ENCODE measurements at places on chromosomes 4 and X.
A peak's percentile ranks its signal among the peaks of the same experiment; 100 is the strongest.

GRCh38 chr4:16448241-16448840, 222.1 kb upstream of the TAPT1 start:
- no peak for DNase-seq

GRCh38 chrX:101057093-101057714, 5.3 kb upstream of the TRMT2B start:
- no peak for DNase-seq

DNA sequence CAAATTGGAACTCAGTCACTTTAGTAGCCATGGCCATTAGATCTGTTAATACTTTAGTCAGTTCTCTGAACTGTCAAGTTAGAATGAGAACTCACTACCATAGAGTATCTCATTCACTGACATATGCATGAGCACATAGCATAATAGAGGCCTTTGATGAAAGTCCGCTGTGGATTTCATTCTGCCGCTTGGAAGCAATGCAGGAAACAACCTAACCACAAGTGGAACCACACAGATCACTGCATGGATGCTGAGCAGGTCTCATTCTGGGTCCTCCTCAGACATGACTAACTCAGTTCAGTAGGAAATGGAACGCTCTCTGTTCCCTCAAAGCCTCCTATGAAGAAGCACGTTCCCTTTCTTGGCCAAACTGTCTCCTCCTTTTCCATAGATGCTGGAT, 1624.8 kb upstream of the TENM3 start:
- DNase-seq, result no peak

GRCh38 chr4:186148336-186148975, 42.9 kb upstream of the CYP4V2 start:
- no peak for DNase-seq

DNA sequence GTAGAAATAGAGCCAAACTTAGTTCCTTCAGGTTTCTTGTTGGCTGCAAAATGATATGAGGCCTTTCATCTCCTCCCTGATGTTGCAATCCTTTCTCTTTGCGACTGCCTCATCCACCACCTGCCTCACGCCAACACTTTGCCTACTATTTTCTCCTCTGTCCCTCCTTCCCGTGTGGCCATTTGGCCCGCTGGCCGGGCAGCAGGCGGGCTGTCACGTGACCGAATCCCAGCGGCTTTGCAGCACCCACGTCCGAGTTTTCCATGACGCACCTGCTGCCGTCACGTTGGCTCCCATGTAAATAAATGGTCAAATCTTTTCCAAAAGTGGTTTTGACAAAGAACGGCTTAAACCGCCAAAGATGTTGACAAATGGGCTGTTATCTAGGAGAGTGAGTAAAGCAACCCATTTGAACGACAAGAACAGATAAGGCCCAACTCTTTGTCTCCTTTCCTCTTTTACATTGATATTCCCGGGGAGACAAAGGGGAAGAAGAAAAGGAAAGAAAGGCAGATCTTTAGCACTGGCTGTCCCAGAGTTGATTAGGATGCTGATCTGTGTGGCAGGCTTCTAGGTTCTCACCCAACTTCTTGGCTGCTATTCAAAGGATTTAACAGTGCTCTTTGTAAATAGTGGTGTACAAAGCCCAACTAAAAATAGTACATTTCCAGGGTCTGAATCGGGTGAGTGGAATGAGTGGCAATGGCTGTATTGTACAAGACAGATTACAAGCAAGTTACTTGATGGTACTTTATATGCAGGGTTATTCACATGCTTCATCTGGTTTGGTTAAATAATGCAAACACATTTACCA, 174.2 kb upstream of the JADE1 start:
- DNase-seq, result no peak

DNA sequence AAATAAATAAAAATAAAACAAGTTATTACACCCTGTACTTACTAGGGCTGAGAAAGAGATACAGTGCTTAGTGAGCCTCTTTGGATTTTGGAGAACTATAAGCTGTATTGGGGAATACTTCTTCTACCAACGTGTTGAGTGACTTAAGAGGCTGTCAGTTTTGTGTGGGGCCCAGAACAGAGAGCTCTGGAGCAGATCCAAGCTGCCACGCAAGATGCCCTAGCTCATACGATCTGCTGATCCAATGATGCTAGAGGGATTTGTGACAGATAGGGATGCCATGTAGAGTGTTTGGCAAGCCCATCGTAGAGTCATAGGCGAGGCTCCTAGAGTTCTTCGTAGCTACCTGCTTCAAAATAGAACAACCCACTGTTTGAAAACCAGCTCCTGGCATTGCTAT, 60.3 kb upstream of the KLF3 start:
- no peak for DNase-seq

DNA sequence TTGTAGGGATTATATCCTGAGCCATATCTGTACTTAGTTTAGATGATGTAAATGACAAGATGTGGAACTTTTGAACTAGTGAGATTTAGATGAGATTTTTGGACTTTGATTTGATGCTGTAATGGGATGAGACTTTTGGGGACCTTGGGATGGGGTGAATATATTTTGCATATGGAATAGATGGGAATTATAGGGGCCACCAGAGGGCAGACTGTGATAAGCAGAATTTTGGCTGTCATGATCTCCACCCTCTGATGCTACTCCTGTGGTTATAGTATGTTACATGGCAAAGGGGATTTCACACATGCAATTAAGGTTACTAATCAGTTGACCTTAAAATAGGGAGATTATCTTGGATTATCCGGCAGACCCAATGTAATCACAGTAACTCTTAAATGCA, 214.0 kb upstream of the NHS start:
- DNase-seq, result no peak

- no peak for DNase-seq
Observed at GRCh38 chrX:43644124-43644701, 11.9 kb upstream of the MAOA start.

- no peak for DNase-seq
Observed at GRCh38 chr4:151888367-151888866, 127.6 kb upstream of the GATB start.

DNA sequence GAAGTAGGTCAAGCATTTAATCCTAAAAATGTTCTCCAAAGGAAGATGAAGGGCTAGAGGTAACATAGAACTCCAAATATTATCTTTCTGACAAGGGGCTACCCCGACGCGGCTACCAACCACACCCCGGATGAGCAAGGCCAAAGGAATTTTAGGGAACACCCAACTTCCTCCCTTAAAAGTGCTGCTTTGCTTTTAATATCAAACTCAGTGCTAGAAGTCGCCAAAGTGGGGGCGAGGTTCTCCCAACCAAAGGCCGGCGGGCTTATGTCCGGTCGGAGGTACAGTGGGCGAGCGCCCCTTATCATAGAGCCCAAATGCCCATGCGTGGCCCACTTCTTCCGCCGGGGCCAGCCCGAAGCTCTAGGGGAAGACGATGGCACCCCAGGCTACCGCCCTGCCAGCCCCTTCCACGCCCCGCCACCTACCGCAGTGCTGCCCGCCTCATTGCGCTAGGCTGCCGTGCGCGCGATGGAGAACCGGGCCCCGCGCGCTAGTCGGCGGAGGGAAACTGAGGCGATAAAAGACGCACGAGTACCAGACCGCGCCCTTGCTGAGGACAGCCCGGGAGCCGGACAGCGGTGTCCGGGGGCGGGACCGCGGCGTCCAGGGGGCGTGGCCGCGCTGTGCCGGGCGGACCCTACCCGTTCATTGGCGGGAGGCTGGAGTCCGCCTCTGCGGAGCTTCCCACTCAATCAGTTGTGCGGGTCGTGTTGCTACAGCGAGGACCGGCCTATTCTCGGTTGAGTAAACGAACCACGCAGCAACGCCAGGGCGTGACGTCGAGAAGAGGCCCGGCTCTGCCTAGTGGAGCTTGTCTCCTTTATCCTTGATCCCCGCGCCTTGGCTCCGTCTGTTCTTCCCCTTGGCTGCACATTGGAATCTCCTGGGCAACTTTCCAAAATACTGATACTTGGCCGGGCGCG, at the start of gene ACOT9:
Gene ACOT9, minus strand, starts transcription at position 580 of the 926 bp plus-strand sequence. Its CDS starts 132 bp downstream, at position 448.
- peak; percentile 34 for DNase-seq

GRCh38 chr4:181470306-181470705, 772.9 kb upstream of the TENM3 start:
- DNase-seq, result no peak

DNA sequence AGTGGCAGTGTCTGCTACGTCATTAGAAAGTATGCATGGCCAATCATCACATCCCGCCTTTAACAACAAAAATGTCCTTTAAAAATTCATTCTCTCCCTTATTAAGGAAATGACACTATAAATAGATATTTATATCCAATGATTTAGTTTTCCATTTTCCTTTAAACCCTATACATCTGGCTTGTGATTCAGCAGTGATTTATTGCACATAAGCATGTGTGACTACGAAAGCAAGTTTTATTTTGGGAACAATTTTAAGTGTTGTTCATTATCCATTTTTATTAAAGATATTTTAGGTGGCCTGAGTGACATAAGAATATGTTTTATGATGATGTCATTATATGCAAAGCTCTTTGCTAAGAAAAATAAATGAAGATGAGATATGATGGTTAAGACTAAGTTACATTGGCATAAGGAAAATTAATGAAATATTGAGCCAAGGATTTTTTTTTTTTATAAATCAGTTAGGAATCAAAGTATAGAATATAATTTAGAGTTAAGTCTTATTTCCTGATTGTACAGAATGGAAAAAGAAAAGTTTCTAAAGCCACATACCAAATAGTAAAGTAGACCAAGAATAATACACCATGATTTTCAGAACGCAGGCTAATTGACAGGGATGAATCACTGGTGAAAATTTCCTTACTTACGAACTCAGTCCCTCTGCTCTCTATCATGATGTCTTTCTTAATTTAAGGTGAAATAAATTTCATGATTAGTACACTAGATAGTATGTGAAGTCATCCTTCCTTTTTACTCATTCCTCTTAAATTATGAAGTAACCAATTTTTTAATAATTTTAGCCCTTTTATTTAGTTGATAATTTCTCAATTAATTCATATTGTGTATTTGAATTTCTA, 822.4 kb downstream of the FAT4 start:
- DNase-seq, result no peak

DNA sequence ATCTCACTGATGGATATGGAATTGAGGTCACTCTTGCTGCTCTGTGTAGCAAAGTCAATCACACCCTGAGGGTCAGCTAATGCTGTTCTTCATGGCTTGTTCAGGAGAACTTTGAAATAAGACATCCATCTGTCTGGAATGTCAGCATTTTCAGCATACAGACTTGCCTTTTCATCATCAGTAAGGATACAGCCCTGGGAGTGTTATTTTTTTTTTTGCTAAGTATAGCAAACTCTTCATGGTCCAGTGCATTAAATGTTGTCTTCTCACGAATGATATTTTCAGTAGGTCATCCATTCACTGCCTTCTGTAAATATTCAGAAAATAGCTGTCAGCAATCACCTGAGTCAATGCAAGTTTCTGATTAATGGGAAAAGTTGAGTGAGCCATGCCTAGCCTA, 268.8 kb upstream of the SMIM31 start:
- DNase-seq, result no peak

DNA sequence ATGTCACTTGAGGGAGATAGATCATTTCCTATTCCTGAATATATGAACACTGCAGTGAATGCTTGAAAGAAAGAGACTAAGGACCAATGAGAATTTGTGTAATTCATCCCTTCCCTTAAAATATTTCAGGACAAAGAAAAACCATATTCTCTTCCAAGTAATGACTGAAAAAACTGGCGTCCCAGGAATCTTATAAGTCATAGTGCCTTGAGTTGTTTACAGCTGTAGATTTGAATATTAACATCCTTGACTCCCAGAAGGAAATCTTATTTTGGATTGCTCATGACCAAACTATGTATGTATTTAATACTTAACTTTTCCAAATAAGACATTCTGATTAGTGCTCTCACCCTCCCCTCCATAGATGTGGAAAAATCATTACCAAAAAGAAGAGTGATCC, 55.5 kb downstream of the CLDN22 start:
- no peak for DNase-seq

- no peak for DNase-seq
Observed at GRCh38 chr4:46986922-46987638, 6.3 kb downstream of the GABRA4 start.

- no peak for DNase-seq
Observed at GRCh38 chr4:123455360-123455759, 58.8 kb downstream of the SPRY1 start.

DNA sequence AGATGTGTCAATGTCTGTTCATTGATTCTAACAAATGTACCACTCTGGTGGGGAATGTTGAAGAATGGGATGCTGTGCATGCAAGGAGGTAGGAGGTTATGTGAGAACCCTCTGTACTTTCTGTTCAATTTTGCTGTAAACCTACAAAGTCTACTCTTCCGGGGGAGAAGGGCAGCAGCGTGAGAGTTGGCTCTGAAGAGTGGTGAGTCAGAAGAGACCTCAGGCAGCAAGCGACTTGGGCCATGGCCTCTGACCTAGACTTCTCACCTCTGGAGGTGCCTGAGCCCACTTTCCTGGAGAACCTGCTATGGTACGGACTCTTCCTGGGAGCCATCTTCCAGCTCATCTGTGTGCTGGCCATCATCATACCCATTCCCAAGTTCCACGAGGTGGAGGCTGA, 26.7 kb downstream of the MANBA start:
- DNase-seq, result no peak

GRCh38 chrX:29858714-29859113, 356.6 kb upstream of the MAGEB2 start:
- no peak for DNase-seq

GRCh38 chr4:17577665-17578481, 875 bp downstream of the LAP3 start:
- DNase-seq, result peak; percentile 14

DNA sequence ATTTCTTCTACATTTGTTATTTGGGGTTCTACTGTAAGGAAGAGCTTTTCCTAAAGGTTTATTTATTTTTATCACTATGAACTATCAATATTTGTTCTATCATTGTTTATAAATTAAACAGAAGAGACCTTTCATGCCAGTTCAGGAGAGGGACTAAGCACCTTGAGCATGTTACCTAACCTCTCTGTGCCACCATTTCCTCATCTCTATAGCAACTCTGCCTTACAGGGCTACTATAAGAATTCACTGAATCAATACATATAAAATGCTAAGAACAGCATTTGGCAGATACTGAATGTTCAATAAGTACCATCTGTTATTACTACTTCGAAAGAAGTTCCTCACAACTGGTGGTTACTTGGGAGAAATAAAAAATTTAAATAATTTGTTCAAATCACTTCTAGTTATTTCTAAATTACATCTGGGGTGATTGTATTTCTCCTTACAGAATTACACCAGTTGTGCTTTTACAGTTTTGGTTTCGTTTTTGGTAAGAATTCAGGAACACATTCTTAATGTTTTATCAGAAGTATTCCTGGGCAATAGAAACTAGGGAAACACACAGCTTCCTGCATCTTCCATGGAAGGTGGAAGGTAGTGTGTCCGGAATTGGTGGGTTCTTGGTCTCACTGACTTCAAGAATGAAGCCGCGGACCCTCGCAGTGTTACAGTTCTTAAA, 32.9 kb downstream of the EREG start:
- DNase-seq, result no peak
